ENCODE measurements at places on chromosomes 13 and 19.
A peak's percentile ranks its signal among the peaks of the same experiment; 100 is the strongest.

GRCh38 chr13:35157143-35157755, 215.2 kb downstream of the NBEA start:
- peak; percentile 15 for DNase-seq

GRCh38 chr19:55196803-55197202, 12.5 kb downstream of the PTPRH start:
- DNase-seq, result no peak

GRCh38 chr13:114127473-114128347, 4.7 kb downstream of the RASA3 start:
- DNase-seq, result no peak

- DNase-seq, result no peak
Observed at GRCh38 chr19:34502582-34503411, 21.2 kb downstream of the WTIP start.

DNA sequence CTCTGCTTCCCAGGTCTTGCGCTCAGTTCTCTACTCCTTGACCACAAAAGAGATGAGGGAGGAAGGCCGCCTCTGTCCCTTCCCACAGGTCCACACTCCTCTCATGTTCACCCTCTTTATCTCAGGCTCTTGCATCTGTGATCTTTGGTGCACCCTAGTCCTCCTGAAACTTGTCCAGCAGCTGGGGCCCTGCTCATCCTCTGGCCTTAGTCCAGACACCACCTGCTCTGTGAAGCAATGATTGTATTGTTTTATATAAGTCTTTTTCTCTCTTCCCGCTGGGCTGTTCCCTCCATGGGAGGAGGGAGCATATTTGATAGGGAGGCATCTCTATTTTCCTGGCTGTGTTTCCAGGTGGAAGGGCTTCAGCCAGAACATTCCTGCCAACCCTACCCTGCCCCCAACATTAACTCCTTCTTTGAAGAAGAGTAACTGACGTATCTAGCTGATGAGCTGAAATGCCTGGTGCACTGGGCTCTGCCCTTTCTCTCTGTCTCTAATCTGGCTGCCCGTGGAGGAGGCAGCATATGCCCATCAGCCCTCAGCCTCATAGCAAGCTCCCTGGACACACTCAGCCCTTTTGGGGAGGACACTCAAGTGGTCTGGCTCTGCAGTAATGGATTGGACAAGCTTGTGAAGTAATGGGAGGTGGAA, 38.2 kb upstream of the SIAH3 start:
- no peak for DNase-seq

GRCh38 chr13:103371271-103371670, 305.1 kb upstream of the SLC10A2 start:
- no peak for DNase-seq

- no peak for DNase-seq
Observed at GRCh38 chr19:9058905-9059667, 27.8 kb upstream of the OR1M1 start.

- DNase-seq, result peak; percentile 20
Observed at GRCh38 chr19:56637976-56638555, 4.9 kb upstream of the SMIM17 start.

- no peak for DNase-seq
Observed at GRCh38 chr19:8688930-8689329, 9.7 kb downstream of the ACTL9 start.

DNA sequence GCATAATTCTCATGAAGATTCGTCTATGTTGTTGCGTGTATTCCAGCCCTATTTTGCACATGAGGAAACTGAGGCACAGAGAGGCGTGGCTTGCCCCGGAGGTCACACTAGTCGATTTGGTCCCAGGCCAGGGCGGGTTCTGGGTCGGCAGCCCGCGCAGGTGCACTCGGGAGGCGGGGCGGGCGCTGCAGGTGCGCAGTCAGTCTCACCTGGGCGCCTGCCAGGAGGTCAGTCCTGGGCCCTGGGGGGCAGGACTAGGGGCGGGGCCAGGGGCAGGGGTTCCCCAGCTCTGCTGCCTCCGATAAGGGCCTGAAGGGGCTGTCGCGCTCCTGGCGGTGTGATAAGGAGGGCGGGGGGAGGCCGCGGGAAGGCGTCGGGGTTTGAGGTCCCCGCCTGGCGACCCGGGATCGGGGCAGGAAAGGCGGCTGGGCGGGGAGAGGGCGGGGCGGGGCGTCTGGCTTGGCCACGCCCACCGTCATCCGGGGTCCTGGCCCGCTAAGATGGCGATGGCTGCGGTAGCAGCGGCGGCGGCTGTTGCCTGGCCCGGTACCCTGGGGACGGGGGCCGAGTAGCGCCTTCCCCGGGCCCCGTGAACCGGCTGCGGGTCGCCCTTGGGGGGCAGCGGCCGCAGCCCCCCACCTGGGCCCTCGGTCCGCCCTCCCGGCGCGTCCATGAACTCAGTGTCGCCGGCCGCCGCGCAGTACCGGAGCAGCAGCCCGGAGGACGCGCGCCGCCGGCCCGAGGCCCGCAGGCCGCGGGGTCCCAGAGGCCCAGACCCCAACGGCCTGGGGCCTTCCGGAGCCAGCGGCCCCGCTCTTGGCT, at the start of gene ATG4D:
ATG4D (plus strand) TSS at position 485 of the 822 bp plus-strand sequence; CDS start at position 672, 187 bp downstream.
- DNase-seq, result peak; percentile 76

- no peak for DNase-seq
Observed at GRCh38 chr19:6723108-6723618, 2.7 kb upstream of the C3 start.

GRCh38 chr19:32630338-32630737, 44.6 kb downstream of the ANKRD27 start:
- DNase-seq, result no peak

DNA sequence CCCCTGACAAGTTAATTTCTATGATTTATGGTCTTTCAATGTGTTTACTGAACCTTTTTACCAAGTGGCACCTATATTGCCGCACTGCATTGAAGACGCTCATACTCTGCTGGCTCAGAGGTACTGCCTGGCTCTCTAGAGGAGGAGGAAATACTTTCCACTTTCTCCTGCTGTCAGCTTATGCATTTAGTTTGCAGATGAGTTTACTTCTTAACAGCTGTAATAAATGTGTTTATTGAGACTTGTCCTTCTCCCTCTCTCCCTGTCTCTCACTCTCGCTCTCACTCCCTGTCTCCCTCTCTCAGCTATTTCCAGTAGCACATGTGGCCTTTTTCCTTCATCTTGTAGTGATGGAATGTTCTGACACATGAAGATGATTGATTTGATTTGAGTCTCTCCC, 60.3 kb upstream of the SPATA13 start:
- DNase-seq, result no peak

GRCh38 chr19:16035601-16036297, 40.5 kb upstream of the TPM4 start:
- DNase-seq, result no peak

DNA sequence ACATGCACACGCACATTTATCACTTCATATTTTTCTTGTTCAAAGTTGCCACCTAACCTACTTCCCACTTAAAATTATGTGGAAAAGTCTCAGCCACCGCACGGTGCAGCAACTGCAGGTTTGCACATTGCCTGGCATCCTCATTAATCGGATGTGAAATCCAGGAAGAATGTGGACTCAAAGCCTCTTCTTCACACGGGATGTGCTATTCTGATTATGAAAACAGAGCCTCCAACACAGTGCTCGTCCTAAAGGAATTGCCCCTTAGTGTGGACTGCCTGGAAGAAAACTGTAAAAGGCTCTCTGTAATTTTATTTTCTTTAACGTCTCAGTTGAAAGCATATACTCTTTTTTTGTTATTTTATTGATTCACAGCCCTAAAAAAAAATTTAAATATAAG, 1303.5 kb downstream of the EFNB2 start:
- no peak for DNase-seq

GRCh38 chr13:109840201-109840892, 54.0 kb upstream of the IRS2 start:
- DNase-seq, result peak; percentile 32

GRCh38 chr19:55372316-55373081, 2.2 kb upstream of the IL11 start:
- DNase-seq, result no peak
